Right hindlimb (tissue), 1 donor: ENCODE measurements at places on chromosomes 12 and 14.

DNA sequence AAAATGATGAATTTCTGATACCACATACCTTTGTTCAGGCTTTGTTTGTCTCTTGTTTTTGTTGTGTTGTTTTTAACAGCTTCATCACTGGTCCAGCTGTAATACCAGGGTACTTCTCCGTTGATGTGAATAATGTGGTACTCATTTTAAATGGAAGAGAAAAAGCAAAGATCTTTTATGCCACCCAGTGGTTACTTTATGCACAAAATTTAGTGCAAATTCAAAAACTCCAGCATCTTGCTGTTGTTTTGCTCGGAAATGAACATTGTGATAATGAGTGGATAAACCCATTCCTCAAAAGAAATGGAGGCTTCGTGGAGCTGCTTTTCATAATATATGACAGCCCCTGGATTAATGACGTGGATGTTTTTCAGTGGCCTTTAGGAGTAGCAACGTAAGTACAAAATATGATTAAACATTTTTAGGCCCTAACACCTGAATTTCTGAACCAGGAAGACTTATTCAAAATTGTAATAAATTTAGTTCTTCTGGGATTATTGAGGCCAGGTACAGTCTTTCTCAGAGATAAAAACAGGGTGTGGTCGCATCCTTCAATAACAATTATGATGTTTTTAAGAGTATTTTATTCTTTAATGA is 22.4 kb downstream of the RXYLT1 start:
- DNase-seq, result no peak

DNA sequence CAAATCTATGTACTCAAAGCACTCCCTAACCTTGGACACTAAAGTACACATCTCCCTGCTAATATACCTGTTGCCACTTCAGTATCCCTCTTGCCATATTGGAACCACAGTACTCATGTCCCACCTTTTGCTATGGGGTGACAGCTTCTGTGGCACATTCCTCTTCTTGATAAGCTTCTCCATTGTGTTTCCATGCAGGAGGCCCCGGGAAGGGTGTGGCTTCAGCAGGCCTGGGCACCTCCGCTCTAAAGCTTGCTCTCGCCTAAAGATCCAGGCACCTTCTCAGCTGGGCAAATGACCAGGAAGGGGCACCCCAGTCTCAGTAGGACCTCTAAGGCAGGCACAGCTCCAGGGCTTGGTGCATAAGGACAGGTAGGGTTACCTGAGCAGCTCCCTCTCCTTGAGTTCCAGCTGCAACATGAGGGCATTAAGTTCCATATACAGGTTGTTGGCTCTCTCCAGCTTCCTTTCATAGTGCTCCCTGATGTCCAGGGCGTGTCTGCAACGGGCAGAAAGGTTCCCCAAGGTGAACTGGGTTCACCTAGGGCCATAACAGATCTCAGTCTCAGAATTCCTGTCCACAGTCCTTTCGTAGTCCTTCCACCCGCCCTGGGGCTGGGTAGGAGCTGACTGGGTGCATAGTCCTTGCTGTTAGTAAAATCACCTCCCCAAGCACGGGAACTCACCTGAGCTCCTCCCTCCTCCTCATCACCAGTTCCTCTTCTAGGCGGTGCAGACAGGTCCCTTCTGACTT is 15.9 kb downstream of the MAP3K12 start:
- no peak for DNase-seq

DNA sequence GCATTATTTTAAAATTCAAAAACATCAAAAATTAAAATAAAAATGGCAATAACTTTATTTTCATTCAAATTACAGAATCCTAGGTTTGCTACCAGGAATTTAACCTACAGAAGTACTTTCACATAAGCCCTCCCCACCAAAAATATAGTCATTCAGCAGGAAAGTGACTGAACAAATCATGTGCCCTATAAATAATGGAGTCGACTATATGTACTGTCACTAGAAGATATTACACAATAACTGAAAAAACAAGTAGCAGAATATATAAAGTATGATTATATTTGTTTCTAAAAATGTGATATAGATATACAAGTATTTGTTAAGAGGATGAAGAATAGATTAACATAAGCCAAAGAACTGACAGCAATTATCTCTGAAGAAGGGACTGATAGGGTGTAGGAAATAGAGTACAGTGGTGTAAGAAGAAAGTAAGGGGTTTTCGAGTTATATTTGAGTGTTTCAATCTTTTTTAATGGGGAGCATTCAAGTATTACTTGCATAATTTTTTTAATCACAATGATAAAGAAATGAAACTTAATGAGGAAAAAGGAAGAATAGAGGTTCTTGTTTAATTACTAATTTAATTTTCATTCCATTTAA is 7.9 kb downstream of the C2CD5 start:
- no peak for DNase-seq

- no peak for DNase-seq
Measured at GRCh38 chr12:20450591-20451180, 82.3 kb downstream of the PDE3A start.

DNA sequence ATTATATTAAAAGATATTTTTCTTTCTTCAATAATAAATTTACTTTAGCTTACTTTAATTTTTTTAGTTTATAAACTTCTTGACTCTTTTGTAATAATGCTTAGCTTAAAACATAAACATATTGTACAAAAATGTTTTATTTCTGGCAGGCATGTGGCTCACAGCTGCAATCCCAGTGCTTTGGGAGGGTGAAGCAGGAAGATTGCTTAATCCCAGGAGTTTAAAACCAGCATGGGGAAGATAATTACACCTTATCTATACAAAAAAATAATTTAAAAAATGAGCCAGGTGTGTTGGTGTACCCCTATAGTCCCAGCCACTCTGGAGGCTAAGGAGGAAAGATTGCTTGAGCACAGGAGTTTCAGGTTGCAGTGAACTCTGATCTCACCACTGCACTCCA is 120.7 kb downstream of the GPHN start:
- DNase-seq, result no peak

GRCh38 chr12:126247936-126248335 is 1182.7 kb downstream of the AACS start:
- no peak for DNase-seq

DNA sequence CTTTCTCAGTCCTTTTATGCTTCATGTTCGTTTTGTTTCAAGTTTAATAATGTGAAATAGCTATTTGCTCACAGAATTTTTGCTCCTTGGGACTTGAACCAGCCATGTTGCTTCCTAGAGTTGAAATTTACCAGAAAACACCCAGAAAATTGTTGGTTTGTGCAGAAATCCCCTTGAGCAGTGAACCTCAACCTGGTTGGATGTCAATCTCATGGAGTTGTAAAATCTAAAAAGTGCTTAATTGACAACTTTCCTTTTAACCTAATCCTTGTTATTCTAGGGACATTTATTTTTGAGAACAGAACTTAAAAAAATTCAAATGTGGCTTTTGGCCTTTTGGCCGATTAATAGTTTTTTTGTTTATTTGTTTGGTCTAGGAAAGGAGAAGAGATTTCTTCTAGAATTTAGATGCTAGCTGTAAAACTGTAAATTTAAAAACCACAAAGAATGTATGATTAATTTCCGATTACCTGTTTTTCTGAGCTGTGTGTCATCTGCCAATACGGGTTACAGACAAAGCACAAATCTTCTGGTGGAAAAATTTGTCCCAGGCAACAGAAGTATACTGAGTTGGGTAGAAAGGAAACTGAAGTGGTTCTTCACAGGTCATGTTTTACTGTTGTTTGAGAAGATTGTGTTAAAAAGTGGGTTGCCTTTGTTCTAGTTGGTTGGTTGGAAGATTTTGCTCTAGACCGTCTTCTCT is 154.4 kb downstream of the FUT8 start:
- no peak for DNase-seq

GRCh38 chr12:41745593-41745992 is 399.1 kb downstream of the GXYLT1 start:
- no peak for DNase-seq

DNA sequence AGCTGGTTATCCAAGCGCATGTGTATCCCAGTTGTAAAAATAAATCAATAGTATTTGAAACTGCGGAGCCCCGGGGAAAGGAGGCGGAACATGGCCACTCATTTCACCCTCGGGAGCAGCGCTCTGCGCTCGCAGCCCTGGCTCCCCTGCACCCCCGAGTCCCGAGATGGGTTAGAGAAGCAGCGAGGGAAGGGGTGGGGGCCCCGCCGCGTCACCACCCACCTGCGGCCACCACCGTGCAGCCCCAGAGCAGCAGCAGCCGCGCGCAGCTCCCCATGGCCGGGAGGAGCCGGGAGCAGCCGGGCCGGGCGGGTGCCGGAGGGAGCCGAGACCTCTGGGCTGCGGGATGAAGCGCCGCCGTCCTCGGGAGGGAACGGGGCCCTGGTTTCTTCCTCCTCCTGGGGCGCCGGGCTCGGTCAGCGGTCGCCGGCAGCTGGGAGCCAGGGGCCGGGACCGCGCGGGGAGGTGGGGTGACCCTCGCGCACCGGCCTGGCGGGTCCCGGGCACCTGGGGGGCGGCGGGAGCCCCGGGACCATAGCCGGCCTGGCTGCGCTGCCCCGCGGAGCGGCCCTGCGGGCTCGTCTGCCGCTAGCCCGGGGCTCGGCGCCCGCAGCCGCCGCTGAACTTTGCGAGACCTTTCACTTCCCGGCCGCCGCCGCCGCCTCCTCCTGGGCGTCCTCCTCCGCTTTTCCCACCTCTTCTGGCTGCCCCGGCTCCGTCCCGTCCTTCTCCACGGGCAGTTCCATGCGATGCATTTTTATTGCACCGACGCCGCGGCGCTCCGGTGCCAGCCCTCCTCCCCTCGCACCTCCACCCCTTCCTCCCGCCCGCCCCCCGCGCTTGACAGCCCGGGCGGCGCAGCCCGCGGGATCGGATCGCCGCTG is at the start of gene NTN4:
Gene NTN4, minus strand, starts transcription at position 732 of the 884 bp plus-strand sequence. Its CDS starts 455 bp downstream, at position 277.
- peak; percentile 58 for DNase-seq

DNA sequence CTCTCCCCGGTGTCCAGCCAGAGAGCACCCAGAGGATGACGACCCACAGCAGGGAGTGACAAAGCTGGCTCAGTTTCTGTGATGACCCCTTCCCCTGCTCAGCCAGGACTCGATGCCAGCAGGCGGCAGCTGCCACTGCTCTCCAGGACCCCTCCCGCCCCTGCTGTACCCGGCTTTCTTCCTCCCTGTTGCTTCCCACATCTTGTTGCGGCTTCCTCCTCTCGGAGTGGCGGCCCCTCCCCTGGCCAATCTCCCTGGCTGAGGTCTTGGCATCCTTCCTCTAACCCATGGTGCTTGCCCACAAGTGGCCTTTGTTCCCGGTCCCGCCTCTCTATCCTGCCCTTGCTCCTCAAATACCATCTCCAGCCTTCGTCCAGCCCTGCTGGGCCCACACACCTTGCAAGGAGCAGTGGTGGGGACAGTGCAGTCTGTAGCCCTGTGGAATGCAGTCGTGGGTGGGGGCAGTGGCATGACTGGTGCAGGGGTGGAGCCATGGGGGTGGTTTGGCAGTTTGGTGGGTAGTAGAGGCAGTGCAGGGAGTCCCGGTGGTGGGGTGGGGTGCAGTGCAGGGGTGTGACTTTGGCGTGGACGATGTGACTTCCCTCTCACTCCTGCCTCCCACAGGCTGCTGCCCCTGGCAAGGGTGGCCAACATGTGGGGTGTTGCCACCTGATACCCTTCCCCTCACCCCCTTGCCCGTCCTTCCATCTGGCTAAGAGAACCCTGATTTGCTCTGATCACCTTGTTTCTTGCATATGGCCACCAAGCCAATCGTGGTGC is 16.3 kb upstream of the BEGAIN start:
- DNase-seq, result peak; percentile 48

DNA sequence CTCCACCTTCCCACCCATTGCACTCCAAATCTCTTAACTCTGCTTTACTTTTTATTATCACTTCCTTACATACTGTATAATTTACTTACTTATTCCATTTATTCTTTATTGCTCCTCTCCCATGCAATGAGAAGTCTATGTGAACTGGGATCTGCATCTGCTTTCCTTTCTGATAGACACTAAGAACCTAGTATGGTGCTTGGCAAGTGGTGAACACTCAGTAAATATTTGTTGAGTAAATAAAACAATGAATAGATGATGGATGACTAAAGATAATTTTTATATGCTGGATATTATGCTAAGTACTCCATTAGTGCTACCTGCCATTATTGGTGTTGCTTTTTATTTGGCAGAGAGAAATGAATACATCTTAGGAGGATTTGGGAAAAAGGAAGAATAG is 151.0 kb downstream of the TPH2 start:
- DNase-seq, result no peak

DNA sequence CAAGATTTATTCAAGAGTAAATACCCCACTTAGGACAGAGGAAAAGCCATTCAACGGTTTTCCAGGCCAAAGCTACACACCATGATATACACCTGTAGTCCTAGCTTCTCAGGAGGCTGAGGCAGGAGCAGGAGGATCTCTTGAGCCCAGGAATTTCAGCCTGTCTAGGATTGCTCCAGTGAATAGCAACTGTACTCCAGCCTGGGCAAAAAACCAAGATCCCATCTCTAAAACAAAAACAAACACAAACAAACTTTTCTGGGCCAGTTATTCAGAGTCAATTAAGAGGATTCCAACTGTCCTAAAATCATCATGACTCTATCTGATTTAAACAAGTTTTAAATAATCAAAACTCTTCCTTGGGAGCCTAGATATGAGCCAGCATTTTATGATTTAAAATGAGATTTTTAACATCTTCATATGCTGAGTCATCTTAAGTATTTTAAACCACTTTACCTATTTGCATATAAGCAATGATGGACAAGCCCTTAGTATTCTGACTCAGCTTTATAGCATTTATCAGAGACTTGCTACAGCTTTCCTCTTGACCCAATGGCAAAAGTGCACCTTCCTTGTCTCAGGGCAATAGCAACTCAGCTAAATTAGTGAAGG is 77.1 kb downstream of the KCNMB4 start:
- no peak for DNase-seq

DNA sequence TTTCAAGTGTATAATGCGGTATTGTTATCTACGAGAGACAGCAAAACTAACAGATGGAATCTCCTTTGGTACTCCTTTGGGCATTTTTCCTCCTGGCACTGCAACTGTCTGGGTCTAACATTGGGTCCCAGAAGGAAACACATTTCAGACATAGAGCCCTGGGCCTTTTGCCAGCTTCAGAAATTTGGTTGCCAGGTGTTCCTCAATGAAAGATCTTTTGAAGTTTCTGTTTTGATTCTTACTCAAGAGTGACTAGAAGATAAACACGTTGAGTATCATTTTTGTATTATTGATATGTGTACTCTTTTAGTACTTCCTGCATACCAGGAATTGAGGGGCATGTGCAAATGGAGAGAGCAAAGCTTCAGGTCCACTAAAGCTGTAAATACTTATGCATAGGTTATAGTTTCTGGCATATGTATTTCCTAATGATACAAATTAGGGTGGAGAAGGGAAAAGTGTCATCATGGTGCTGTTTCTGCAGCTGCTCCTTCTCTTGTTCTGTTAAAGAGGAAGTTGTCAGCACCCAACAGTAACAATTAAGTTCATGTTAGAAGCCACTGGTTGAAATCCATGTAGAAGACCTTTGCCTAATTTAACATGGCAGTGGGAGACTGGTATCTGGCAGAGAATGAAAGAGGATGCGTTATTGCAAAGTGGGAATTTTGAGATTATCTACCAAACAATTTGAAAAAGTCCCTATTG is 53.5 kb downstream of the SLC38A6 start:
- peak; percentile 25 for DNase-seq
